Upper lobe of left lung (tissue), 6 donors: ENCODE measurements at places on chromosomes 4 and X. TPM values are rescaled to one million over a fixed set of nuclear protein-coding genes. Genes with fewer than 3 reads are reported as not detected.
A peak's percentile ranks its signal among the peaks of the same experiment; 100 is the strongest.

EFNB1 gene
- total RNA-seq: 74.7 TPM

RIPPLY1 gene
- not detected for total RNA-seq

UBE2K gene
- total RNA-seq: 45.2 TPM

DNA sequence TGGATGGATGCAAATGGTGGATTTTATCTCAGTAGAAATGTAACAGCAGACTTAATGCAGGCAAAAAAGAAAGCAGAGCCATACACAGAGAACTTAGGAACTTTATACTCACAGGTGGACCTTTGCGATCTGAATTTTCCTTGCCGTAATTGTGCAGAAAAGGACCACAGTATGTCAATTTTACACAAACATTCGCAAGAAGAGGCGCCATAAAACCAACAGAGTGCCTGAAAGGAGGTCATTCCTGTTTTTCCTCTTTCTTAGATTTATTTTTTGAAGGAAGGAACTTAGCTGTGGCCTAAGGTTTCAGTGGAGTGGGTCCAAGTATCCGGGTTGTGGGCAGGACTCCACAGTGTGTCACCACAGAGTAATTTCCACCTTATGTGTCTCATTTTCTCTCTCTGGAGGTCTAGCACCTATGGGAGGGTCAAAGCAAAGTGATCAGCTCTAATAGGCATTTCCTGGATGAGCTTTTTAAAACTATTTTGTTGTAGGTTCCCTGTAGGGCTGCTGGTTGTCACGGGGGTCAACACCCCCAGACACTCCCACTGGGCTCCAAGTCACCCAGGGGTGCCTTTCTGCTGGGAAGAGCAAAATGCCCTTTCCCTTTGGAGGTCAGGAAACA, 24.7 kb upstream of the PBDC1 start:
- no peaks in the 10 kb centered on the region for H3K27me3 ChIP-seq
- peak overlapping the region; percentile 27 for H3K4me3 ChIP-seq
- peak overlapping the region; percentile 85 for H3K27ac ChIP-seq
- no peak for DNase-seq
- peaks cover 14% of the 10 kb centered on the region for H3K4me1 ChIP-seq

DNA sequence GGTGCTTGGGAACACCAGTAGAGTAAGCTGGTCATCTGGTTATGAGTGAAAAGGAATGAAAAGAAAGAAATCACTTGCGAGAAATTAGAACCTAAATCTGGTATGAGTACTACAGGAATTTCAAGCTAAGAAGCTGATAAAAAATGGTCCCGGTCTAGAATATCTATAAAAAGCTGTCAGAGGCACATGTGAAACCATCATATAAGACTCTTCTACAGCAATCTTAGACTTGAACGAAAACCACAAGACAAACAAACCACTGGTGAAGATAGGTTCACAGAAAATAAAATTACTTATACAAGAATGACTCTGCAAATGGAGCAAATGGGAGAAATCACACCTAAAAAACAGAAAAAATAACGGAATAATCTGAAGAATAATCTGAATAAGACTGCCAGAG, 69.9 kb downstream of the KDR start:
- H3K36me3 ChIP-seq: no peaks in the 10 kb centered on the region
- no peaks in the 10 kb centered on the region for H3K4me1 ChIP-seq
- H3K27me3 ChIP-seq: no peaks in the 10 kb centered on the region
- H3K27ac ChIP-seq: no peak overlapping the region
- no peak for DNase-seq
- no peak overlapping the region for H3K4me3 ChIP-seq

DNA sequence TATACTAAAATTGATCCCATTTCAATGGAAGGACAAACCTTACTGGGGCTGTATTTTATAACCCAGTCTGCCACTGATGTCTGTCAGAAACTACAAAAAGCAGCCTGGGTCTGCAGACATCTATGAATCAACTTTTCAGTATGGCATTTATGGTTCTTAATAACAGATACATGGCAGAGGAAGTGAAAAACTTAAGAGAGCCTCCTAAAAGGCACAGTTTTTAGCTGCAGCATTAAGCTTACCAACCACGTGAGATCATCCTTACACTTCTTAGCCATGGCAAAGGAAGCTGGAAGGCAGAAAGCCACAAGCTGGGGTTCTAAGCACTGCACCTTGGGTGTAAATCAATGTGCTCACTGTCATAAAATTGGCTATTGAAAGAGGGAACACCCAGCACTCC, 16.6 kb upstream of the UGT2B17 start:
- DNase-seq: no peak
- H3K27me3 ChIP-seq: no peaks in the 10 kb centered on the region
- no peak overlapping the region for H3K27ac ChIP-seq
- no peaks in the 10 kb centered on the region for H3K36me3 ChIP-seq
- no peaks in the 10 kb centered on the region for H3K4me1 ChIP-seq

GRCh38 chr4:113871080-113871479, 108.4 kb downstream of the ARSJ start:
- H3K4me1 ChIP-seq: no peaks in the 10 kb centered on the region
- H3K4me3 ChIP-seq: no peak overlapping the region
- no peak for DNase-seq
- no peak overlapping the region for H3K27ac ChIP-seq
- no peaks in the 10 kb centered on the region for H3K36me3 ChIP-seq
- H3K27me3 ChIP-seq: no peaks in the 10 kb centered on the region
